ENCODE measurements at places on chromosomes 5 and 9.
A peak's percentile ranks its signal among the peaks of the same experiment; 100 is the strongest.

DNA sequence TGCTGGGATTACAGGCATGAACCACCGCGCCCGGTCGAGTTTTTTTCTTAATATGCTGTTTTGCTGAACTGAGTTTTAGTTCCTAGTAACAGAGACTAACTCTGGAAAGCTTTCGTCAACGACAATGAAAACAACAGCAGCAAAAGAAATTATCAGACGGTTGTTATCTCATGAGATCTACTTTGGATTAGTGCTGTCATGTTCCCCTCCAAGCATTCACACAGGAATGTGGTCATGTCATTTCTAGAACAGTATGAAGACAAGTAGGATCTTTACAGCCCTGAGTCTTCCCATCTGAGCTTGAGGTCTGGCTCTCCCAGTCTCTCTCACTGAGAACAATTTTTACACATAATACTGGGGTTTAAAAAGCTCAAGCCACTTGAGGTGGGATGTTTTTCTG lies 4.0 kb upstream of the ANKRD33B start:
- no peak for DNase-seq

- no peak for DNase-seq
Measured at GRCh38 chr5:147400126-147400809, 109.6 kb downstream of the DPYSL3 start.

- no peak for DNase-seq
Measured at GRCh38 chr5:133220851-133221674, 169.2 kb downstream of the HSPA4 start.

- no peak for DNase-seq
Measured at GRCh38 chr5:149940077-149940574, 4.5 kb downstream of the PDE6A start.

GRCh38 chr9:136542241-136543040 lies 3.4 kb downstream of the NOTCH1 start:
- no peak for DNase-seq

DNA sequence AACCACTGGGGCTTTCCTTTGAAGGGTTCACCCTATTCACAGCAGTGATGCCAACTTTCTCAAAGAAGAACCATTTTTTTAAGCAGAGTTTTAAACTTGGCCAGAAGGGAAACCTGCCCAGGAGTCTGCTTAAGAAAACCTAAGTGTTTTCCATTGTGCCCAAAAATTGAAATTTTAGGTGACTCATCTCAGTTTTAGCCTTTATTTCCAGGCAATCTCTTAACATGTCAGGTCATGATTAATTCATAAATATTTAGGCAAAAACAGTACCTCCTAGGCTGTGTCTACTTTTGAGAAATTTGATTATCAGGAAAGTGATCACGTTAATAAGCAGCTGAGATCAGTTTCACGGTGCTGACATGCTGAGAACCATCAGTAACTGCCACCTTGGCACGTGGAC lies 61.9 kb downstream of the TLE1 start:
- no peak for DNase-seq

DNA sequence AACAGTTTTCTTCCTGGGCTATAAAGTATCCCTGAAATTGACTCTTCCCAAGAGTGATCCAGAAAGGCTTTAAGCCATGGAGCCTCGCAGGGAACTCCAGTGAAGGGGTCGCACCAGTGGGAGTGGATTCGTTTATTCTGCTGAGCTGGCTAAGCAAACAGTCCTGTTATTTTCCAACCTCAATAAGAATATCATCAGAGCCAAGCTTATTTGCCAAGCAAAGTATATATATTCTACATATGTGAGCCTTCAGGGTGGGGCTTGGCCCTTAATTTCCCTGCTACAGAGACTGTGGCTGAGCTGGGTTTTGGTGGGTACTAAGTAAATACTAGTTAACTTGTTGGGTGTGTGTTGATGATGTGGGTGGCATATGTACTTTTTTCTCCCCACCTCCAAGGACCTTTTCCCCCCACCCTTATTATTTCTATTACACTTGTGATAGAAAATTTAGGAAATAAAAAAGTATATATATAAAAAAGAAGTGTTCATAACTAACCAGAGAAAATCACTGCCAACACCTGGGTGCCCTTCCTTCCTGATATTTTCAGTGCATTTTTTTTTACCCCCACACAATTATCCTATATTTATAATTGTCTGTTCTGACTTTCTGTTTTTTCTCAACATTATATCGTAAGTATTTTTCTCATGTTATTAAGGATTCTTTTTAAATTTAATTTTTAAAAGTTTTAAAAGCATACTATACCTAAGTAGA lies 5.3 kb downstream of the GSN start:
- DNase-seq = no peak

GRCh38 chr9:2285416-2286332 lies 270.5 kb downstream of the SMARCA2 start:
- no peak for DNase-seq

- no peak for DNase-seq
Measured at GRCh38 chr5:168106008-168106761, 185.3 kb upstream of the WWC1 start.

- DNase-seq = no peak
Measured at GRCh38 chr5:157558681-157559080, 16.9 kb downstream of the ADAM19 start.

GRCh38 chr5:120538149-120538548 lies 74.0 kb downstream of the PRR16 start:
- DNase-seq = no peak

DNA sequence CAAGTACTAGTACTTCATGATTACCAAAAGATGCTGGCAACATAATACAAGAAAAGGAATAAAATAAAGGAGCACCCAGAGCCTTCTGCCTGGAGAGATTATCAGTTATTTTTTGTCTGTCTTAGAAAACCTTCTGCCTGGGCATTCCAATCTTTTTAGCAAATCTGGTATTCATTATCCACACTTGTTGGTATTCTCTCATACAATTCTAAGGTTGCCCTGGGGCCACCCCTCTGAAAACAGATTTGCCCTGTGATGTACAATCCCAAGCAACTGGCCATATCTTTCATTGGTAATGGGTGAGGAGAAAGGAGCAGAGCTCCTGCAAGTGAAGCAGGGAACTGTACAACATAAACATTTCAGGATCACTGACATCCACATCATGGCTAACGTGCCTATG lies 47.8 kb downstream of the WDR41 start:
- no peak for DNase-seq

- DNase-seq = no peak
Measured at GRCh38 chr9:77375956-77376532, 198.7 kb downstream of the VPS13A start.

GRCh38 chr5:153939101-153939500 lies 99.6 kb downstream of the FAM114A2 start:
- no peak for DNase-seq

DNA sequence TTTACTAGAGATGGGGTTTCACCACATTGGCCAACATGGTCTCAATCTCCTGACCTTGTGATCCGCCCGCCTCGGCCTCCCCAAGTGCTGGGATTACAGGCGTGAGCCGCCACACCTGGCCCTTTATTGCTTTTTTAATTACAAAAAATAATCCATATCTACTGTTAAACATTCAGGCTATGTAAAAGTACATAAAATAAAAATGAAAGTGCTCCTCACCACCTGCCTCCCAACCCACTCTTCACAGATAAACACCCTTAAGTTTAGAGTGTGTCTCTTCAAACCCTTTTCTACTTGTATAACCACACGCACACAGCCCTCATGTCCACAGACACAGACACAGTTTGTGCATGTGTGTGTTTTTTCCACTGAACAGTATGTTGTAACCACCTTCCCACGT lies 16.7 kb downstream of the TSC1 start:
- DNase-seq = no peak

DNA sequence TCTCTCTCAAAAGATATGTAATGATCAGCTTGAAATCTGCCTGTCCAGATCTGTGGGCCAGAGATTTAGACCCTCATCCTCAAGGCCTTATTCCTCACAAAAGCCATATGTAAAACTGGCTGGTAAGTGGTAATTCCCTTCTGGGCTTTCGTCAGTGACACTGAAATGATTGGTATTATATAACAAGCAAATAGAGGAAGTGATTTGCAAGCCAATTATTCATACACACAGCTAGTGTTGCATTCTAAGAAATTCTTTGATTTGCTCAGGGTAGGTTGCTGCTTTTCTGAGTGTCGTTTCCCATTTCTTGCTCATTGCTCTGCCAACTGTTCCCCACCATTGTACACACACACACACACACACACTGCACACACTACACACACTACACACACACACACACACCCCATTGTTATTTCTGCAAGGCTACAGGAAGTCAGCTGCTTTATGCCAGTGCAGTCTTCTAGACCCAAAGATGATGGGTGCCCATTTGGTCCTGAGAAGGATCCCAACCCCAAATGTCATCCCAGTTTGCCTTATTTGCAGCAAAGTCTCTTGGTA lies 76.8 kb downstream of the PRLR start:
- no peak for DNase-seq

DNA sequence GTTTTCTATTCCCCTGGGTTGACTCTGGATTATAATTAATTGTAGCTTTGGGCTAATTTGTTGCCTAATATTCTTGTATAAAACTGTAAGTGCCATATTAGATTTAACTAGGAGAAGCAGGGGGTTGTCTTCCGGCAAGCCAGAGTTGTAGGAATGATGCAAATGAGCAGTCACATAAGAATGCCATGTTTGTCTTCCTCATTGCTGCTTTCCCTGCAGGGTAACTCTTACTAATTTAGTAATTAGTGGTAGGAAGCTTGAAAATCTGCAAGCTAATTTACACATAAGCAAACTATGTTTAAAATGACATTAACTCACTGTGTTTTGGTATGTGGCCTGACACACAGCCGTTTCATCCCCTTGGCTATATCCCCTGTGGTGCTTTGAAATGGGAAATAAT lies 527.8 kb downstream of the KCTD16 start:
- DNase-seq = no peak

DNA sequence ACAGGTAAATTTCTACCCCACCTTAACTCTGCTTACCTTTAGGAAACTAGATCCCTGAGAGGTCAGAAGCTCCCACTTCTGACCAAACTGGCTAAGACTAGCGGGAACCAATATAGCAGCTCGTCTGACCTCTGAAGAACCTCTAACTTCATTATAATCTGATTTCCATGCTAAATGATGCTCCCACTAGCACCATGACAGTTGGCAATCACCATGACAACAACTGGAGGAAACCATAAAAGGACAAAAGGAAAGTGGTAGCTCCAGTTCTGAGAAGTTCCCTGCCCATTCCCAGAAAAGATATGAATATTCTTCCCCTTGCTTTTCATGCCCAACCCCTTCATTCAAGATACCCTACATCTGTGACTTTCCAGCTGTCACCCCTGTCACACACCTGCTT lies 483.3 kb downstream of the CTNND2 start:
- DNase-seq = no peak

- DNase-seq = no peak
Measured at GRCh38 chr5:133851521-133851920, 116.9 kb downstream of the C5orf15 start.

- DNase-seq = no peak
Measured at GRCh38 chr5:8060235-8060952, 191.4 kb downstream of the MTRR start.

GRCh38 chr9:5442400-5443011 lies 4.8 kb upstream of the PLGRKT start:
- peak; percentile 42 for DNase-seq

GRCh38 chr9:101387871-101388506 lies 3.2 kb upstream of the BAAT start:
- DNase-seq = no peak

DNA sequence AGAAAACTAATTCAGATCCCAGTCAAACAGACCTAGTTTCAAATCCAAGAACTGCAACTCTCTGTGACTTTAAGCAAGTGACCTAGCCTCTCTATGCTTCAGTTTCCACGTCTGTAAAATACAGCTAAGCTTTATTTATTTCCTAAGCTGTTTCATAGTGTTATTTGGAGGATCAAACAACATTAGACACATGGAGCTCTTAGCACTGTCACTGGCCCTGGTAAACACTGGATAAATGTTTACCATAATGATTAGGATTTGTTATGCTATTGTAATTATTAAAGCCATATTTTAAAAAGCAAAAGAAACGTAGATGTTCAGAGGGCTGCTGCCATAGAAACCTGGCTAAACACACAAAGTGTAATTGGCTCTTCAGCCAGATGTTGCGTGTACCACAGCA lies 26.6 kb upstream of the C5orf58 start:
- DNase-seq = no peak

DNA sequence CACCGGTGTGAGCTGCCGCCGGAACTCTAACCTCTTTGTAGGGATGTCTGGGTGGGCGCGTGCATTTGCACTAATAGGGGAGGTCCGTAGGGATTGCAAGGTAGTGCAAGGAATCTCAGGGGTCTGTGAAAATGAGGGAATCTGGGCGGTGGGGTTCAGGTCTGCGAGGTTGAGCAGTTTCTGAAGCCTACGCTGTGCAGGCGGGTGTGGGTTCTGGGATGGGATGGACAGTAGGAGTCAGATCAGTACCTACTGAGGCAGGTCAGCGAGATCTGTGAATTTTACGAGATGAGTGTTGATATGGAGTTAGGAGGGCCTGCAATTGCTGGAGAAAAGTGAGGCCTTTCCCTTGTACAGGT lies 856 bp upstream of the ATOSB start:
- no peak for DNase-seq

DNA sequence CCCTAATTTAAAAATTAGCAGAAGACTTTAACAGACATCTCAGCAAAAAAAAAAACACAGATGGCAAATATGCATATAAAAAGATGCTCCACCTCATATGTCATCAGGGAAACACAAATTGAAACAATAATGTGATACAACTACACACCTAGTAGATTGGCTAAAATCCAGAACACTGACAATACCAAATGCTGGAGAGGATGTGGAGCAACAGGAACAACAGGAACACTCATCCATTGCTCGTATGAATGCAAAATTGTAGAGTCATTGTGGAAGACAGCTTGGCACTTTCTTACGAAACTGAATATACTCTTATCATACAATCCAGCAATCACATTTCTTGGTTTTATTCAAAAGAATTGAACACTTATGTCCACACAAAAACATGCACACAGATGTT lies 22.1 kb downstream of the MCIDAS start:
- no peak for DNase-seq

- no peak for DNase-seq
Measured at GRCh38 chr9:16715404-16715803, 155.1 kb downstream of the BNC2 start.

- DNase-seq = no peak
Measured at GRCh38 chr9:134679616-134680392, 38.2 kb downstream of the COL5A1 start.

DNA sequence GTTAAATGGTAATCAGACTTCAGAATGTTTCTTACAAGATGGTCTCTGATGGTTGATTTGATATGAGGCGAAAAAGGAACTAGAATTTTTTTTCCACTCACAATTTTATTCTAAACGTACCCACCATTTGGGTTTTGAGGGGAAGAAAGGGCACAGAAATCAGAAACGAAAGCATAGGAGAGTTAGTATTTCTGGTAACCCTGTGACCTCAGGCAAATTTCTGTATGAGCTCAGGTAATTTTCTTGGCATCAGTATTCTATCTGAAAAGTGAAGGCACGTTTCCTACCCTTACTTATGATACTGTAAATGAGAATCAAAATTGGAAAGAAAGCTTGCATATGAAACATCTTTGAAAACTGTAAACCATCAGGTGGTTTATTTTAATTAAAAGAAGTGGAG lies 26.5 kb downstream of the TMEFF1 start:
- no peak for DNase-seq

- no peak for DNase-seq
Measured at GRCh38 chr5:135511761-135512575, 23.8 kb downstream of the NEUROG1 start.

- no peak for DNase-seq
Measured at GRCh38 chr9:104233366-104233765, 139.3 kb downstream of the SMC2 start.

GRCh38 chr9:130780865-130781504 lies 54.1 kb upstream of the ABL1 start:
- DNase-seq = no peak

- no peak for DNase-seq
Measured at GRCh38 chr5:5799826-5800225, 377.3 kb downstream of the ICE1 start.

Measured in stimulated activated CD4-positive, alpha-beta T cell treated with anti-CD3 and anti-CD28 coated beads, Interleukin-15, amount 100 ng/mL, for 24 hours (primary cell).